ENCODE measurements at places on chromosomes 12 and 14. TPM values are rescaled to one million over a fixed set of nuclear protein-coding genes. Genes with fewer than 3 reads are reported as not detected.

DNA sequence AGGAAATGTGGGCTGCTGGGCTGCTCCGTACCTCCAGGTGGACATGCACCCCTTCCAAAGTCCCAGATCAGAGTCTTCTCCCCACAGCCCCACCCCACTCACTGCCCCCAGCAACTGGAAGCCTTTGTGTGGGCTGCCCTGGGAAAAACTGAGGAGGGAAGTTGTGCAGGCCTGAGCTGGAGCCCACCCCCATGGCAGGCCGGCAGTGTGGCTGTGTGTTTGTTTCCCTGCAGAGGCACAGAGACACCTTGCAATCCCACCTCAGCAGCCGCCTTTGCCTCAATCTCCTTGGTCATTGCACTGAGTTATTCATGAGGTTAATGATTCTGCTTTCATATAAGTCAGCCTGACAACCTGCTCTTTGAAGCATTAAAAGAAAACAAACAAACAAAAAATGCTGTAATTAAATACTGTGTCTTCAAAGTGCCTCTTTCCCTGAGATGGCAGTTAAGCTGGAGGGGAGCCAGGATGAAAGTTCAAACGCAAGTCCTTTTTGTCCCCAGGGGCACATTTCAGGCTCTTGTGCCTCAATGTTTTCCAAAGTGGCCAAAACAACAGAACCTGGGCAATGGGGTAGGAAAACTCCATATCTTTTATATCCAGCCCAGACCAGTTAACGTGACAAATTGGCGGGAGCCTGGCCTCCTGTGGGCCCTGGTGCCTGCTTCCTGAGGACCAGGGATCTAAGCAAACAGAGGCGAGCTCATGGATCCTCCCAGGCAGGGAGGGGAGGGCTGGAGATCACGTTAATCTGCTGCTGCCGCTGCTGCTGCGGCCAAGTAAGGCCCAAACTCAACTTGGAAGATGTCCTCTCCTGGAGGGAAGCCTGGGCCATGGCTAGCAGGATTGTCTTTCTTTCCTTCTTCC is 51.9 kb upstream of the TSPAN11 start:
- no peak for DNase-seq

- no peak for DNase-seq
These were observed 155.0 kb downstream of the EPS8 start for GRCh38 chr12:15634010-15634683.

SSPN gene
- total RNA-seq = 1.0 TPM

ACSS3 gene
- total RNA-seq = 9.4 TPM

Data from H4 (cell line).